Left kidney (tissue), 8 donors: ENCODE measurements at places on chromosomes 2 and 18. TPM values are rescaled to one million over a fixed set of nuclear protein-coding genes. Genes with fewer than 3 reads are reported as not detected.

Gene TANC1
- polyA plus RNA-seq: 64.8 TPM

Gene BOLL
- polyA plus RNA-seq: 0.22 TPM

Gene PRSS56
- polyA plus RNA-seq: not detected

DNA sequence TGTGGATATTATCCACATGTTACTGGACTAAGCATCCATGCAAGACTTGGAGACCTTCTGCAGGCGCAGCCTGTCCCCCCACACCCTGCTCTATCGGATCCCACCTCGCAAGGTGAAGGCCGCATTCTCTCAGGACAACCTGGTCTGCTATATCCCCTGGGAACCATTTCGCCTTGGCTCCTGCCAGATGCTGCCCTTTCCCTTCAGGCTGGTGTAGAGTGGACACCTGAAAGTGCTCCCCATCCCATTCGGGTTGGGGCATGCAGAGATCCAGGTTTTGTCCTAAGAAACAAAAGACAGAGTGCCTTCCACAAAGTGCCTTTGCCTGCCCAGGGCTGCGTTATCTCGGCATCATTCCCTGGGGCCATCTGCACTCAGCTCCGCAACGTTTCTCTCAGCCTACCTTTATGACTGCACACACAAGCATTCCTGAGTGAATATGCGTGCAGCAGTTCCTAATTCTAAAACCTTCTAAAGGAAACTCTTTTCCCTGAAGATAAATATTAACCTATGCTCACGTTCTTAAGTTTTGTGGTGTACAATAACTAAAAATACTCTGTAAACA is 20.5 kb downstream of the FHL2 start:
- no peak for DNase-seq

DNA sequence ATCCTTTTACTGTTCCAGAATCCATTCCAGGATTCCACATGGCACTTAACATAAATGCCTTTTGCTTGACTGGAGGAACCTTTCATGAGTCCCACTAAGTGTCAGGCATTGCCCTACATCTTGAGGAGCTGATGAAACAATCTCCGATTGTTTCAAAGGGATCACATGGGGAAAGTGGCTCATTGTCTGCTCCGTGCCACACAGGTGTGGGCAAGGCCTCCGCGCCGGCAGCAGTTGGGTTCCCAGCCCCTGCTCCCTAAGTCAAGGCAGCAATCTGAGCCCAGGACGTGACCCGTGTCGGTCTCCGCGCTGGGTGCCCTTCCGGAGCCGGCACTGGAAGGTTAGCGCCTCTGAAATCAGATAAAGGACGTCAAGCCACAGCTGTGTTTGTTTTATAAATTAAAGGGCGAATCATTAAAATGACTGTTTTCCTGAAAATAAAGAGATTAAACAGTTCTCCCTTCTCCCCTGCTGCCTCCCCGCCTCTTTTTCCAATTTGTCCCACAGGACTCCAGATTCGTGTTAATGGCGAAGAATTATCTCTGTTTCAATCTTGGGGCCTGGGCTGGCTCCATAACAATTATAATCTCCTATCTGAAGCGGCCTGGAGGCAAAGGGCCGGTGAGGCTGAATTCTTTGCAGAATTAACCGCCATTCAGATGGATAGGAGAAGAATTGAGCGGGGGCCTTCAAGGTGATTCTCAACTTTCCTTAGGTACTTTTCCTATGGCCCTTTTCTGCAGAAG is 84.3 kb upstream of the FZD7 start:
- peak; percentile 42 for DNase-seq

DNA sequence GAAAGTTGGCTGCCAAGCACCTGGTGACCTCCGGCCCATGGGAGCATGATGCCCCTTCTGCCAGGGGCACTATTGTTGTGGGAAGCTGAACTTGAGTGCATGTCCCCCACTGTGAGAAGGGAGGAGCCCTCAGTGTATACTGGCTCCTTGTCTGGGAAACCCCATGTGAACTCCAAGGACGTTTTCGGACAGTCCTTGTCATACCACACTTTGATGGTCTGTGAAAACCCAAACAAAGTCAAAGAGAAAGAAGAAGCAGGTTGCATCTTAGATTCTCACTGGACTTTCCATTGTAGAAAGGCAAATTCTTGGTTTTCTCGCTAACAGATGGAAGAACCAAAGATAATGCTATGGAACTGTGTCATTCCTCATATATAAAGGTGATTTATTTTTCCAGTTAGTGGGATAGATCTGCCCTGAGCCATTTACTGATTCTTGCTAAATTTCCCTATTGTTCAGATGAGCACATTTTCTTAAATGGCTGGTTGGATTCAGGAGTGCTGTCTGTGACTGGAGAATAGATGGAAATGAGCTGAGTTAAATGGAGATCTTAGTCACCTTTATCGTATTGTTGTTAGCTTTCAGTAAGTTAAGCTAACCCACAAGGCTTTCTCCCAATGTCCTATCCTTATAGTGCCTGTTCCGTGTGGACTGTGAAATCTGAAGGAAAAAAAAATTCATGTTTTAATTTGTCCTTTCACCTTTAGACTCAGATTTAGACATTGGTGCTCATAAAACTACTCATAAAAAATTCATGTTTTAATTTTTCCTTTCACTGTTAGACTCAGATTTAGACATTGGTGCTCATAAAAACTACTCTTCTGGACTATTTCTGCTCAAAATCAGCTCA is 166.6 kb downstream of the ACTR3 start:
- DNase-seq: no peak

DNA sequence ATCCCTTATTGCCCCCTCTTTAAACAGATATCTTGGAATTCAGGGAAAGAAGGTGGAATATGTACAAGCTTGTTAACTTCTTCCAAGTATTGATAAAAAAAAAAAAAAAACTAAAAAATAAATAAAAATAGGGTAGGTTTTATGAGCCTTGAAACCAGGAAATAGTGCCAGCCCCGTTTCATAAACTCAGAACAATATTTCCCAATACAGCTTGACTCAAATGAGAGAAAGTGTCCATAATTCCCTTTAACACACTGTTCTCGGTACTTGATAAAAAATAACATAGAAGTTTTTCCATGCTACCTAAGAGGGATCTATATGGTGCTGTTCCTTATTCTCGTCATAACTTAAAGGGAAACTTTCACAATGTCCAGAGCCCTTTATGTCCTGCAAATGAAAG is 17.9 kb upstream of the C2orf80 start:
- no peak for DNase-seq

- DNase-seq: no peak
These were observed 72.7 kb downstream of the PLB1 start for GRCh38 chr2:28568533-28568932.
